ENCODE measurements at places on chromosomes 1 and 21.

DNA sequence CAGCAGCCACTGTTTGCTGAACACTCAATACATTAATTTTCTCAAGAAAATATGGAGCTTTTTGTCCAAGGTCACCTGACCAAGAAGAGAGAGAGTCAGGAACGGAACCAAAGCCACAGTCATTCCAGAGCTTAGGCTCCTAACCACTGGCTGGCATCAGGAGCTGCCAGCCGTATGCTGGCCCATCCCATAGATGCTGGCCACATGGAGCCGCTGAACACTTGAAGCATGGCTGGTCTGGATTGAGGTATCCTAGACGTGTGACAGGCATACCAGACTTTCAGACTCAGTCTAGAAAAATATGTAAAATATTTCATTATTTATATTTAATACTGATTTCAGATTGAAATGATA, 458.7 kb downstream of the MATN1 start:
- no peak for DNase-seq

DNA sequence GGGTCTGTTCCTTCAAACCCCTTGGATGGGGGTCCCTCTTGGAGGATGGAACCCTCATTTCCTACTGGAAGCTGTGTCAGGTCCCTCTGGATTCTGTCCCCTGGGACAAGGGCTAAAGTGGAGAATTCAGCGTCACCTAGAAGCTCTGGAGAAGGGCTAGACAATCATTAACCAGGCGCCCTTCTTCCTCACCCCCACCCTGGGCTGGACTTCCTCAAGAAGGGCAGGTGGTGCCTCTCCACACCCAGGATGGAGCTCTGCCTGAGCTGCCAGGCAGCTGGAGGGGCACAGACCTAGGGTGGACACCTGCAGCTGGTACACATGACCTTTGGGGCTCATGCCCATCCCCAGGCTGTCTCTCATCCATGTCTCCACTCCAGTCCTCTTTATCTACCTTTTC, 3.6 kb downstream of the CELF3 start:
- no peak for DNase-seq

- peak; percentile 43 for DNase-seq
Observed at GRCh38 chr1:111204201-111204982, 3.9 kb upstream of the DENND2D start.

DNA sequence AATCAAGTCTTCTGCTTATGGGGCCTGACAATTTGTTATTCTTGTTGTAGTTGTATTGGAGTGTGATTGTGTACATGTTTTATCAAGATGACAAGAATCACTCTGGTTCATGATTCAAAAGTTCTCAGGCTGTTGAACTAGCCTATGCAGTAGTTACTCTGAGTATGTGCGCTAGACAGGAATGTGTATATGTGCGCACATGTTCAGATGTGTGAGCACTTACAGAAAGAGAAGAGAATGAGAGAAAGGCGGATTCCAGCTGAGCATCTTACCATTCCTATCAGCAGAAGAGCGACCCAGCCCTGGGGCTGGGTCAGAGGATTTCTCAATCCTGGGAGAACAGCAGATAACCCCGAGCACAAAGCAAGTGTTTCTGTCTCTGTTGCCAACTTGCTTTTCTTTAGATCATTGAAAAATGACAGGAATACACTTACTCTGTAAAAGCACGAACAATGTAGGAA, 110.8 kb upstream of the HOOK1 start:
- DNase-seq, result no peak

DNA sequence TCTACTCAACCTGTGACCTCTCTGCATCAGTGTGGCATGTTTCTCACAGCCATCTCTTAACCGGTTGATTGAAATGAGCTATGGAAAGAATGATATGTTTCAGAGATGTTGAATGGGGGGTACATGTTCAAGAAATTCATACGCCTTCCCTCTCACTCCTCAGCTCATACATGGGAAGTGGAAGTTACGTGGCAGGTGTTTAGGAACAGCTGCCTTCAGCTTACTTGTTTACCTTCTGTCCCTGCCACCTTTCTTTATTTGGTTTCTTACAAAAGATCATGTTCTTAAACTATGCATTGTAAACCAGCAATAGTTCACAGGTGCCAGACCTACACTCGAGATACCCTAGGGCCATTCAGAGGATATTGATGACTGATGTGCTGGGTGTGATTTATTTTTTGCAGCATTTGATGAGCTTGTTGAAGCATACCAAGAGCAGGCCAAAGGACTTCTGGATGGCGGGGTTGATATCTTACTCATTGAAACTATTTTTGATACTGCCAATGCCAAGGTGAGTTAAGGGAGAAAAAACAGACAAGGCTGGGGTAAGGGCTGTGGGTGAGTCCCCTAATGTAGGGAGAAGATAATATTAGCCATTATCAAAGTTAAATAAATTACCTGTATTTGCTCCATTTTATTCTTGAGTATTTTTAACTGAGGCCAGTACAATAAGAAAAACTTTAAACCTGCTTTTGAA, 17.4 kb downstream of the MTR start:
- DNase-seq, result no peak

All from memory B cell (primary cell).